ENCODE measurements at places on chromosomes 1 and 21.

- DNase-seq = no peak
Measured at GRCh38 chr21:46665566-46665965, 30.1 kb downstream of the PRMT2 start.

- no peak for DNase-seq
Measured at GRCh38 chr1:49971088-49971487, 52.7 kb downstream of the AGBL4 start.

DNA sequence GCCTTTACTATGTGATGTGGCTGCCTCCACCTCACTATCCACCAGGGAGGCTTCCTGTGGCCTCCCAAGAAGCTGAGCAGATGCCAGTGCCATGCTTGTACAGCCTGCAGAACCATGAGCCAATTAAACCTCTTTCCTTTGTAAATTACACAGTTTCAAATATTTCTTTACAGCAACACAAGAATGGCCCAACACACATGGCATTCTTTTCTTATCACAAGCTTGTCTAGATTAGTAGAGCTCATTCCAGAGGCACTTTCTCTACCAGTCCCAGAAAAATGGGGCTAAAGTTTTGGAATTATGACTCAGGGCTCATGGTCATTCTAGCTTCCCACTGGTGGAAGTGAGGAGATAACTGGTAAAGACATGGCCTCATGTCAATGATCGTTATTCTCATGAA lies 655.2 kb downstream of the LMO4 start:
- DNase-seq = no peak

GRCh38 chr1:245742896-245743295 lies 588.1 kb downstream of the KIF26B start:
- no peak for DNase-seq

GRCh38 chr1:55070293-55071164 lies 31.2 kb downstream of the PCSK9 start:
- DNase-seq = no peak

DNA sequence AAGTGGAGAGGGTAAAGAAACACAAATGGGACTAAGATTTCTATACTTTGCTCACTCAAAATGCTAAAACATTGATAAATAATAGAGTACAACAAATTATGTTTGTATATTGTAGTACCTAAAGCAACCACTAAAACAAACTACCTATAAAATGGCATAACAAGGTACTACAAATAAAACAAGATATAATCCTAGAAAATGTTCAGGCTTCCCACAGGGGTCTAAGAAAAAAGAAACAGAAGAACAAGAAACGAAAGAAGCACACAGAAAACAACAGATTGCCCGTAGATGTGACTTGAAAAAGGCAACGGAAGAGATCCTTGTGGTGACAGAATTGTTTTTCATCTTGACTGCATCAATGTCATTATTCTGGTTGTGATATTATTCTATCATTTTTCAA lies 63.3 kb upstream of the ADGRL4 start:
- DNase-seq = no peak

DNA sequence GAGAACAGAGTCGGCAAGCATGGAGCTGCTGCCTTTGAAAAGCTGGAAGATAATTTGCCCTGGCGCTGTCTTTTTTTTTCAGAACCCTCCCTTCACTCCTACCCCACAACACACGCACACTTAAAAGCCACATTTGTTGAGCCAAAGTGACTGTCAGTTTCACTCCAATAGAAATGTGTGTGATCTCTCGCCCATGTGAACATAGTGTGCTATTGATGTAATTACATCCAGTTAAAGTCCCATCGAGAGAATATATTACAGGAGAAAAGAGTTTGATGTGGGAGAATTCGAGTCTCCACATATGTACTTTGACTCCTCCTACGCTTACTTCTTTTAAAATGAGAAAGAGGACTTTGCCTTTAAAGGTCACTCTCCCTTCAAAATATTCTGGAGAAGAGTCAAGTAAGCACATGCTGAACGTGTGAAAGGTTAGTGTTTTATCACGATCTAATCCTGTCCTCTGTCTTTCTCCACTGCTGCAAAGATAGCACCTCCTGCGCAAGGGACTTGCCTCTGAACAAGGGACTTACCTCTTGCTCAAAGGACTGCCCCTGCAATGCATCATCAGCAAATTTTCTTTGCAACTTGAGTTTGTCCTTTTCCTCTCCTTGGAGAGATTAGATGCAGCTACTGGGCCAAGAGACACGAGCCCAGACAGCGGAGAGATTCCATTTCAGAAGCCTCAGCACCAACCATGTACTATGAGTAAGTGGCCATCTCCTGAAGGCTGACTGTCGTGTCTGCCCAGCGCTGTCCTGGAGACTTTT lies 613.9 kb downstream of the PTPRU start:
- no peak for DNase-seq

DNA sequence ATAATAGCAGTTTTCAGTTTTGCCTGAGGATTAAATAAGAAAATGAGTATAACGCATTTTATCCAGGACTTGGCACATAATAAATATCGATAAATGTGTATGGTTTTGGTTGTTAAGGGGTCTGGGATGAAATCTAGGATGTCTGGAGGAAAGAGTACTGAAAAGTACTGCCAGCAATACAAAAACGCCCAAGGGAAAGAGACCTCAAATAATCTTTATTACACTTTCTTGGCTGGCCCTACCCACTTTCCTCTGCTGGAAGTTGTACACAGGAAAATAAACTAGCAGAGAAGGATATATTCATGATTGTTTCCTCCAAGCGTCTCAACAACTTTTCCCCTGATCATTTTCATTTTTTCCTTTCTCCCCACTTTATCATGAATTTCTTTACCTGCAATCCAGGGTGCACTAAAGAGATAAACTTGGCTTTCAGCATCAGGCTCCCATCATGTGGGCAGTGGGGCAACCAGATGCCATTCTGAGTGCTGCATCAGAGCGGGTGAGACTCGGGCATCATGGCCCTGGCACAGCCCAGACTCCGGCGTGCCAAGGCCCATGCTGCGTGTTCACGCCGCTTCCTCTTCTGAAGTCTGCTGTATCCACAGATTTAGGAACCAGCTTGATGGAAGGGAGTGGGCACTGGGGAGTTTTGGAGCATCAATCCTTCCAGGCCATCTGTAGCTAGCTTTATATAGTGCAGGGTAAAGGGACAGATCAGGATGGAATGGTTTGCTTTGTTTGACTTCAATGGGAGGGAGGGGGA lies 35.8 kb upstream of the PLXNA2 start:
- no peak for DNase-seq

- DNase-seq = no peak
Measured at GRCh38 chr1:147542569-147542897, 1.2 kb downstream of the BCL9 start.

- no peak for DNase-seq
Measured at GRCh38 chr1:183328371-183328770, 89.8 kb downstream of the NMNAT2 start.

GRCh38 chr1:198205016-198205684 lies 48.4 kb downstream of the NEK7 start:
- no peak for DNase-seq

DNA sequence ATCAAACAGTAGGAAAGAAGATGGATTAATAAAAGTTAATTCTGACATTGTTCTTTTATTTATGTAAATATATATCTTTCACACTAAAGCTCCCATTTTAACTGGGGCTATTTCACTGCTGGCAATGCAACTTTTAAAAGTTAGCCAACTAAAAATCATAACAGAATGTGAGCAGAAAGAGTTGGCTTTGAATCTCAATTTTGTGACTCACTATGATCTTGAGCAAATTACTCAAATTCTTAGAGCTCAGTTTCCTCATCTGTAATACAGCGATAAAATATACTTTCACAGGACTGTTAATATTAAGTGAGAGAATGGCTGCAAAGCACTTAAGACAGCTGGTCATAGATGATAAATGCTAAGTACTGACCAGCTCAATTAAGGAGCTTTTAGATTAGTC lies 10.8 kb downstream of the EFCAB14 start:
- DNase-seq = no peak

DNA sequence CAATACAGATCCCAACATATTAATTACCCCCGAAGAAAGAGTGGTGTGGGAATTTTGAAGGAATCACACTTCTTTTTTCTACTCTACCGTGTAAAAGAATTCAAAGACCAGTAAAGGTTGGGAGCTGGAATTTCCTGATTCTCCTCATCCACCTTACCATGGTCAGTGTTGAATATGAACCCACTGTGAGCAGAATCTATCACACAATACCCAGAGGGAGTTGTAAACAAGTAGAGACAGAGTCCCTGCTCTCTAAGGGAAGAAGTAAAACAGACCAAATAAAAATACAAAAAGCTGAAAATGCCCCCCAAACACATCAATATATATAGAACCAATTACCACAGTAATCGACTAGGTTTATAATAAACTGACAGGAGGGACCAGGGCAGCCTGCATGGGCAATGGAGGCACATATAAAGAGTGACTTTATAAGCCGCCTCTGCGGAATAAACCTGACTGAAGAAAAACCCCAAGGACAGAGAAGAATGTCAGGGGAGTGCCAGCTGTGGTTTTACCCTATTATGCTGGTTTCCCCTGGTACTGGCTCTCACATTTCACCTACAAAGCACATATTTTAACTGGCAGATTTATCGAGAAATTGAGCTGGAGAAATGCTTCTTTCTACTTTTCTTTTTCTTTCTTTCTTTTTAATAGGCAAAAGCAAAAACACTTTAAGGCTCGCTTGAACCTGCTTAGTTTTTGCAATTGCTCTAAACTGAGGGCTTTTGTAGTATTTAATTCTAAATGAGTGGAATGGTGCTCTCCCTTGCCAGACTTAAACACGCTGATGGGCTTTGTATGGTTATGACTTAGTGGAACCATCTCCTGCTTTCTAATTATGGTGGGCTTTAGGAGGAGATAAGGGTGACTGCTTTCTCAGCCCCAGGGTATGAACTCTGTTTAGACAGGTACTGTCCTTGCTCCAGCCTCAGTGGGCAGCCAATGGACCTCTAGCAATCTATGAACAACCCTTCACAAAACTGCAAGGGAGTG lies 244.8 kb downstream of the ASTN1 start:
- DNase-seq = no peak

GRCh38 chr21:15491100-15491499 lies 238.7 kb upstream of the USP25 start:
- no peak for DNase-seq

DNA sequence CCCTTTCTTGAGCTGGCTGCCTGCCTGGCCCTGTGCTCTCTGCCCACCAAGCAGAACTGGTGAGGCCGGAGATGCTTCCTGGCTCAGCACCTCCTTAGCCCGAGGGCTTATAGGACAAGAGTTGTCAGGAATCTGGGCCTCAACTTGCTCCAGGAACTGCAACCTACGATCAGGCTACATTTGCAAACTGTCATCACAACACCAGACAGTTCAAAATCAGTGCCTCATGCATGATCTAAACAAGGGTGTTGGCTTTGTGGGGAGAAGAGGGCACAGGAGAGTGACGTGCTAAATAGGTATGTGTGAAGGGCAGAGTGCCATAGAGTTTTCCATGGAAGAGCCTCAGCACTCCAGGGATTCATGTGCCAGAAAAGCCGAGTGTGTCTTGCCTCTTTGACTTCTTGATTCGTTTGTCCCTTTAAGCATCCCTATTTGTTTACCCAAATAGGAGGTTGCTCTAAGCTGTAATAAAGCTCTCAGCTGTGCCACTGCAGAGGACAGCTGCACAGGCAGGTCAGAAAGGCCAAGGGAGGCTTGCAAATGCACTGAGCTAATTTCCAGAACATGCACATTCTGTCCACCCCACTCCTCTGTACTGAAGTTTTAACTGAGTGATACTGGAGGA lies 30.2 kb upstream of the NEK2 start:
- no peak for DNase-seq

DNA sequence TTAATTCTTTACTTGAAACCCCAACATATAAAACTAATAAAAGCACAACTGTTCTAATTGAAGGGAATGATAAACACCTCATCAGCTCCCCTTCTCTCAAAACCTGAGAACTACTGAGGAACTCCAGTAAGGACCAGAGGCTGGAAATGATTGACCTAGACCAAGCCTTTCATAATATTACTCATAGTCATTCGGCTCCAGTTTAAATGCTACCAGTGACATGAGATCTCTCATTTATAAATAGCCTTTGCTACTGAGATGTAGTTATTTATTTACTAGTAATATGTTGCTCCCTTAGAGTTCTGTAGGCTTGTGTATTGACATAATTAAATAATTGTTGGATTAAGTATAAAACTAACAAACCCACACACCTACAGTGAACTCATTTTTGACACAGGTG lies 209.8 kb upstream of the PRMT6 start:
- DNase-seq = no peak

- DNase-seq = no peak
Measured at GRCh38 chr1:156113282-156113950, 1.1 kb upstream of the LMNA start.

DNA sequence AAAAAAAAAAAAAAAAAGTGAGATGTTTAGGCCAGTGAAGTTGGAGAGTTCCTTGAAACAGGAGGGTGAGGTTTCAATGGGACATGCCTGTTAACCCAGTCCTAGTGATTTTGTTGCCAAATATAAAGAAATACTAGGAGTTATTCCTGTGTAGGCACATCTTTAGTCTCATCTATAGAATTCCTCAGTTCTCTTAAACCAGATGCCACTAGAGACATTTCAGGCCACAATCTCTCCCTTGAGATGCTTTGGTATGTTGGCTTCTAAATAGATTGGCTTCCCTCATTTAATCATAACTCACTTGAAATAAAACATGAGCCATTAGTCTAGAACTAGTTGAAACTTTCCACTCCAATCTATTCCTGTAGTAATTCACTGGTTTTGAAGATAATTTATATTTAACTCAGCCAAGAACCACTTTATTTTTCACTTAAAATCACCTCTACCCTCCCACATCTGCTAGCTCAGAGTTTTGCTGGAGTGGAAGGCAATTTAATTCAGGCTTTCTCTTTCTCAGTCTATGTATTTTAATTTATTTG lies 29.8 kb downstream of the GPR137B start:
- no peak for DNase-seq

DNA sequence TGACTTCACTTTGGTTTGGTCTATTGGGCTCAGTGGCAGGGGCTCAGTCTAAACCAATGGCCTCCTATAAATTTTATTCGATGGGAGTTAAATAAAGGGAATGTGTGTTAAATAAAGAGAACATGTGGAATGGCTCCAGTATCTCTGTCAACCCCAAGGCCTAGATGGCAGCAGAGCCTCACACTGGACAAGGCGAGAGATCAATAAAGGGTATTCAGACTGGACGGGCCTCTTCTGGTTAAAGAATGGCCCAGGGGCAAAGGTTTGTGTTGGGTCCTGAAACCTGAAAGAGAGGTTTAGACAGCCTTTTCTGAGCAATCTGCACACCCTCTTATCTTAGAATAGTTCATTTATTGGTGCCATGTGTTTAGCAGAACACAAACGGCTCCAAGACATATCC lies 34.7 kb downstream of the SH3BP5L start:
- DNase-seq = no peak

- DNase-seq = no peak
Measured at GRCh38 chr1:176904057-176904751, 260.3 kb downstream of the ASTN1 start.
